ENCODE measurements at places on chromosomes 4 and X.
A peak's percentile ranks its signal among the peaks of the same experiment; 100 is the strongest.

- H3K27me3 ChIP-seq = peaks cover 20% of the 10 kb centered on the region
- peaks cover 2% of the 10 kb centered on the region for H3K36me3 ChIP-seq
- no peak overlapping the region for H3K4me3 ChIP-seq
- peaks cover 4% of the 10 kb centered on the region for H3K4me1 ChIP-seq
Observed at GRCh38 chr4:51830156-51830720, 12.7 kb upstream of the DCUN1D4 start.

GRCh38 chr4:76997532-76997931 is 48.0 kb downstream of the SEPTIN11 start:
- H3K4me1 ChIP-seq = peaks cover 83% of the 10 kb centered on the region
- no peak for DNase-seq
- peaks cover 48% of the 10 kb centered on the region for H3K36me3 ChIP-seq

GRCh38 chr4:86338521-86338920 is 21.3 kb downstream of the MAPK10 start:
- H3K4me1 ChIP-seq = peaks cover 24% of the 10 kb centered on the region
- no peak for DNase-seq
- H3K27me3 ChIP-seq = no peaks in the 10 kb centered on the region
- H3K4me3 ChIP-seq = no peak overlapping the region

DNA sequence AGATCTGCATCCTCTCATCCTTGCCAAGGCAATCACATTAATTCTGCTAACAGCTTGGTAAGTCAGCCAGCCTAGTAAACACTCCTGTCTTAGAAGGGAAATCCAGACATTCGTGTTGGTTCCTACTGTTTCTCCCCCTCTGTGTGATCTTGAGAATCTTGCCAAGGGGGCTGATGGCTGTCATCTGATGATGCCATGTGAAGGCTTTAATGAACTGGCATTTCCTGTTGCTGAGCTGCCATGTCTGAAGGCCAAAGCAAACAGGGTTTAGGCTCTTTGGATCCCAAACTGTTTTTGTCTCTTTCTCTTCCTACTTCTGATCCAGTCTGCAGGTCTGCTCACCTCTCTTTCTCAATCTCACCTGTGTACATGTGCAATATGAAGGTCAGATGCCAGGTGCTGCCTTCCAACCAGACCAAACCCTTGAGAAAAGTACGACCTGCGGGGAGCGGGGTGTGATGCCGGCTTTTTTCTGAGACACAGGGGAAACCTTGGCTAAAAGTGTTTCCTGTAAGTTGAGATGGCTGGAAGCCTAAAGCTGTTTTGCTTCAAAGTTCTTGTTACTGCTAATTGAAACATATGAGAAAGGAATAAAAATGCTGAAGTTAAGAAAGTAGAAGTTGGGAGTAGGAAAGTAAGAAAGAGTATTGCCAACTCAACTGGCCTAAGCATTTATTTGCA is 532.9 kb downstream of the ANKRD50 start:
- no peaks in the 10 kb centered on the region for H3K36me3 ChIP-seq
- H3K27me3 ChIP-seq = no peaks in the 10 kb centered on the region
- peak overlapping the region; percentile 13 for H3K4me3 ChIP-seq
- no peak for DNase-seq
- peaks cover 32% of the 10 kb centered on the region for H3K4me1 ChIP-seq

DNA sequence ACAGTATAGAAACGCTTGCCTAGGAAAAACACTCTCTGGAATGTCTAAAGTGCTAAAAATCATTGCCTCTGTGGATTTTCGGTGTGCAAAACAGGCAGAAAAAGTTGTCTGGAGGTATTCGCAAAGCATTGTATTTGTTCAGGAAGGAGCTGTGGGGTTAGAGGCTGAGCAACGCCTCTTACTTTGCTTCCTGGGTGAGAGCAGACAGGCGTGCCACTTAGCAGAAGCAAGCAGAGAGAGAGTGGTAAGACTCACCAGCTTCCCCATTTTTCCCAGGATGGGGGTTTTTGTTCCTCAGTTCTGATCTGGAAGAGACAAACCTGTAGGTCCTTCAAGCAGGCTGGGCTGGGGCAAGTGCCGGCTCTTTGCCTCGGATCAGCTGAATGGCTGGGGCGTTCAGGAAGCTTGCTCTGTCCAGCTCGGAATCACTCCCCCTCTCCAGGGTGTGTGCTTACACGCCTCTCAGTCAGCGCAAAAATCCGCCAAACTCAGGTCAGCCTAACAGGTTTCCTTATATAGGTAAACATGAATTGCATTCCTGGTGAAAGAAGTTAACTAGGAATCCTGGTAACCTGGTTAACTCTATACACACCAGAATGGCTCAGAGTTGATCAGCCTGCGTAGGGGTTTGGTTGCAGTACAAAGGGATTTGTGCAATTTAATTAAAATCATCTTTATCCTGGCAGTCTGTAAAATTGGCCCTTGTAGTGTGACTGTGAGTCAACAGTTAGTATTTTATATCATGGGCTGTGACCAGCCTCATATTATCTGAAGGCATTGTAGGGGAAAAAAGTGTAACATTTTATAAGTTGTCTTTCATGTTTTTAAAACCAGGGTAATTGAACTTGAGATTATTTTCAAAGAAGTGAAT is 213.1 kb upstream of the MID1 start:
- H3K4me1 ChIP-seq = peaks cover 2% of the 10 kb centered on the region
- H3K27me3 ChIP-seq = no peaks in the 10 kb centered on the region
- DNase-seq = peak; percentile 75
- H3K4me3 ChIP-seq = peak overlapping the region; percentile 61
- peak overlapping the region; percentile 11 for H3K27ac ChIP-seq
- H3K36me3 ChIP-seq = no peaks in the 10 kb centered on the region

- H3K27ac ChIP-seq = no peak overlapping the region
- no peaks in the 10 kb centered on the region for H3K36me3 ChIP-seq
- H3K27me3 ChIP-seq = no peaks in the 10 kb centered on the region
- peaks cover 5% of the 10 kb centered on the region for H3K4me1 ChIP-seq
- H3K4me3 ChIP-seq = no peak overlapping the region
Observed at GRCh38 chr4:129978315-129978714, 882.4 kb downstream of the C4orf33 start.

DNA sequence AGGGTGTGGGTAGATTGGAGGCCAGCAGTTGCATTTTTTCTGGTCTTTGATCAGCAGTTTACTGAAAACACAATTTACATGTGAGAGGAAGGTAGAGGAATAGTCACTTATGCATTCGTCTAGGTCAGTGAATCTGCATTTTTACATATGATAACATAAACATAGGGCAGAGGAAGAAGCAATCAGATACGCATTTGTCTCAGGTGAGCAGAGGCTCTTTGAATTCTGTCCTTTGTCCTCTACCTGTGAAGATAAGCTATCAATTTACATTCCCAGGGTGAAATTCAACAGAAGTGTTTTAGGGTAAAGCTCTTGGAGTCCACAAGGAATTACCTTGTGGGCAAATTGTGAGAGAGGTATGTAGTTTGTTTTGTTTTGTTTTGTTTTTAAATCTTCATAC is 306.5 kb downstream of the MAGEB5 start:
- DNase-seq = no peak
- H3K36me3 ChIP-seq = no peaks in the 10 kb centered on the region
- no peak overlapping the region for H3K4me3 ChIP-seq
- no peaks in the 10 kb centered on the region for H3K4me1 ChIP-seq

DNA sequence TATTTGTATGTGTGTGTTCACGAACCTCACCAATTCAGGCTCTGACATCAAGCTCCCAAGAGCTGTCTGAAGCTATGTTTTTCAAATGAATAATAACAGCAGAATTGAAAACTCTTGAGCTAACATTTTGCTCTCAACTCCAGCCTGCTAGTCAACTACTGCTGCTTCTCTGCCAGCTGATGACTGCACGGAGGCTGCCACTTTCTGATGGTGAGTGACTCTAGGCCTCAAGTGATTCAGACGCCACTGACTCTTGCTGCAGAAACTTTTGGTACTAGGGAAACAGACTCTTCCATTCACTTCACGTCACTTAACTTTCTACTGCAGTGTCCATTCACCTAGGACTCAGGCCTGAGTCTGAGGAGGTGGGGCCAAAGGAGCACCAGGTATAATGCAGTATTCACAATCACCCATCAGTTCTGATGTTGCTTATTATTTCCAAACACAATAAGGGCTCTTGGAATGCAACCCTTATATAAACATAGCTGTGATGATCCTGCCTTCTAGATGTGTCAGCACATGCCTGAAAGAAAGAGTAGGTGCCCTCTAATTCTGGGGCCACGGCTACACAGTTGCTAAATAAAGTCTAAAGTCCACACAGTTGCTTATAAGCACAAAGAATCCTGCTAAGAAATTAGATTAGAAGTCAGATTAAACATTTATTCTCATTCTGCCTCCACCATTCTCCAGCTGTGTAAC is 16.0 kb downstream of the PRDM8 start:
- no peak overlapping the region for H3K27ac ChIP-seq
- H3K4me1 ChIP-seq = peaks cover 3% of the 10 kb centered on the region
- no peak for DNase-seq
- H3K4me3 ChIP-seq = no peak overlapping the region

DNA sequence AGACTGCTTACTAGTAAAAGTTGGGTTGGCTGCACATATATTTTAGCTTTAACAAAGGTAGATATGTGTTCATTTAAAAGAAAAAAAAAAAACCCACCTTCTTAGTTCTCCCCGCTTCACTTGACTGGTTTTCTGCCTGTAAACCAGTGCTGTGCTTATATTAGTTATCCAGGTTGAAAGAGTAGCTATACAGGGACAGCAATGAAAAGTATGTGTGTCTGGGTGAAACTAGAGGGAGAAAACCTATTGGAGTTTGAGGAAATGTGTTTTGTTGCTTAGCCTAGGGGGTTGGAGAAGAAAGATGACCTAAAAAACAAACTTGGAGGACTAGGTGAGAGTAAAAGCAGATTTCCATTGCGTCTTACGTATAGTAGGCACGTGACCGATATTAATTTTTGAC is 4.5 kb downstream of the JADE1 start:
- H3K36me3 ChIP-seq = no peaks in the 10 kb centered on the region
- no peak for DNase-seq
- H3K27ac ChIP-seq = peak overlapping the region; percentile 23

DNA sequence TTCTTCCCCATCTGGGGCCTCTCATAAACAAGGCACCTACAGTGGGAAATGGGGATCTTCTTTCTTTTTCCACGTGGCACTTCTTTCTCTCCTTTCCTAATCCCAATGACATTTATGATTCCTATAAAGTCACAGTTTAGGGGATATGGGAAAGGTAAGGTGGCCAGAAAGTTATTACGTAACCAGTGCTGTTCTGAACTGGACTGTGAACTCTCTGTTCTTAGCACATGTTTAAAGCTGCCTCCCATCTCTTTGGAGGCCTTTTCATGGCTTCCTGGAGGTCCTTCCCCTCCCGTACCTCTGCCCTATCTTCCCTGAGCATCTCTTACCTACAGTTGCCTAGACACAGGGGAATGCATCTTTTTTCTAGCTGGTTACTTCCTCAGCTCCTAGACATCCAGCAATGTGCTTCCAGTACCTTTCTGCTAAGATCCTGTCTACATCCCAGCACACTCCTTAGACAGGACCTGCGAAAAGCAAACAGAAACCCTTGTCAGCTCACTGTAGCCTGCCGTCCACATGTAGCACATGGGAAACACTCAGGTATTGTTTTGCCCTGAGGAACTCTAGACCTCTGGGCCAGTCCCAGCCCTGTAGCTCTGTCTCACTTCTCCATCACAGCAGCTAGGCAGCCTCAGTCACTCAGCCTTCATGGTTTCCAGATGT is 195.4 kb downstream of the NWD2 start:
- no peak for DNase-seq
- no peak overlapping the region for H3K4me3 ChIP-seq
- peaks cover 19% of the 10 kb centered on the region for H3K27me3 ChIP-seq
- no peaks in the 10 kb centered on the region for H3K36me3 ChIP-seq
- no peak overlapping the region for H3K27ac ChIP-seq

DNA sequence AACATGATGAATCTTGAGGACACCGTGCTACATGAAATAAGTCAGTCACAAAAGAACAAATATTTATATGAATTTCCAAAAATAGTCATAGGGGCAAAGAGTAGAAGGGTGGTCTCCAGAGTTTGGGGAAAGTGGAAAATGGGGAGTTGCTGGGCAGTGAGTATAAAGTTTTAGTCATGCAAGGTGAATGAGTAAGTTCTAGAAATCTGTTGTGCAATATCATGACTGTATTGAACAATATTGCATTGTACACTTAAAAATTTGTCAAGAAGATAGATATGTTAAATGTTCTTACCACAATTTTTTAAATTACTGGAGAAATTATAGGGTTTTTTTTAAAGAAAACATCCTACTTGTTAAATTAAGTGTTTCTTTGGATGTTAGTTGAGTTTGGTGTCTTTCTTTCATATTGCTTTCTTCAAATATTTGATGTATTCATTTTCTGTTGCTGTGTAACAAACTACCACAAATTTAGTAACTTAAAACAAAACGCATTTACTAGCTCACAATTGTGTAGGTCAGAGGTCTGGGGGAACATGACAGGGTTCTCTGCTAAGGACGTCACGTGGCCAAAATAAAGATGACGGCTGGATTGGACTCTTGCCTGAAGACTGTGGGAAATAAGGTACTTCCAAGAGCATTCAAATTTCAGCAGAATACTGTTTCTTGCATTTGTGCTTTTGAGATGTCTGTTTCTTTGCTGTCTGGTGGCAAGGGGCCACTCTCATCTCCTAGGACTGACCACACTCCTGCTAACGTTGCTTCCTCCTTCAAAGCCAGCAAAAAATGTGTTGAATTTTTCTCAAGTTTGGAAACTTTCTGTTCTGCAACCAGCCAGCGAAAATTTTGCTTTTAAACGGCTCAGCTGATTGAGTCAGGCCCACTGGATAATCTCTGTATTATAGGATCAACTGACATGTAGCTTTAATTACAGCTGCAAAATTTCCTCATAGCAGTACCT is 76.7 kb downstream of the CPEB2 start:
- peaks cover 6% of the 10 kb centered on the region for H3K4me1 ChIP-seq
- H3K27ac ChIP-seq = no peak overlapping the region
- H3K4me3 ChIP-seq = no peak overlapping the region
- H3K36me3 ChIP-seq = peaks cover 13% of the 10 kb centered on the region
- no peaks in the 10 kb centered on the region for H3K27me3 ChIP-seq
- no peak for DNase-seq

GRCh38 chrX:105543283-105543682 is 279.1 kb upstream of the NRK start:
- DNase-seq = no peak
- H3K27ac ChIP-seq = no peak overlapping the region
- H3K4me3 ChIP-seq = no peak overlapping the region
- no peaks in the 10 kb centered on the region for H3K27me3 ChIP-seq
- no peaks in the 10 kb centered on the region for H3K36me3 ChIP-seq
- H3K4me1 ChIP-seq = peaks cover 3% of the 10 kb centered on the region

- no peak for DNase-seq
- peak overlapping the region; percentile 97 for H3K27ac ChIP-seq
Observed at GRCh38 chr4:39714166-39714565, 16.2 kb downstream of the UBE2K start.

DNA sequence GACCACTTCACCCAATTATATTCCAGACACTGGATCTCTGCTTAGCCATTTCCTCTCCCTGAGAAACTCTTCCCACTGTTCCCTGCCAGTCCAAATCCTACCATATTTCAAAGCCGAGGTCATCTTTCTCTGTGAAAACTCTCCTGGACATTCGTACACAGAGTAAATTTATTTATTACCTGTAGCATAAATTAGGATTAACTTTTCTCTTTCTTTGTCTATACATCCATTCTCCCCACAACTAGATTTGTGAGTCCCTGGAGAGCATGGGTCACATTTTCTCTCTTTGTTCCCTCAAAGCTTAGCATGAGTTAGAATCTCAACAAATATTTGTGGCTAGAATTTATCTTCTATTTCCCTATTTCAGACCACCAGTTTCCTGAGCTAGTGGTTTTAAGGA is 27.8 kb upstream of the SMIM10 start:
- no peak overlapping the region for H3K4me3 ChIP-seq
- H3K27ac ChIP-seq = no peak overlapping the region
